ENCODE measurements at places on chromosomes 11 and 22.

DNA sequence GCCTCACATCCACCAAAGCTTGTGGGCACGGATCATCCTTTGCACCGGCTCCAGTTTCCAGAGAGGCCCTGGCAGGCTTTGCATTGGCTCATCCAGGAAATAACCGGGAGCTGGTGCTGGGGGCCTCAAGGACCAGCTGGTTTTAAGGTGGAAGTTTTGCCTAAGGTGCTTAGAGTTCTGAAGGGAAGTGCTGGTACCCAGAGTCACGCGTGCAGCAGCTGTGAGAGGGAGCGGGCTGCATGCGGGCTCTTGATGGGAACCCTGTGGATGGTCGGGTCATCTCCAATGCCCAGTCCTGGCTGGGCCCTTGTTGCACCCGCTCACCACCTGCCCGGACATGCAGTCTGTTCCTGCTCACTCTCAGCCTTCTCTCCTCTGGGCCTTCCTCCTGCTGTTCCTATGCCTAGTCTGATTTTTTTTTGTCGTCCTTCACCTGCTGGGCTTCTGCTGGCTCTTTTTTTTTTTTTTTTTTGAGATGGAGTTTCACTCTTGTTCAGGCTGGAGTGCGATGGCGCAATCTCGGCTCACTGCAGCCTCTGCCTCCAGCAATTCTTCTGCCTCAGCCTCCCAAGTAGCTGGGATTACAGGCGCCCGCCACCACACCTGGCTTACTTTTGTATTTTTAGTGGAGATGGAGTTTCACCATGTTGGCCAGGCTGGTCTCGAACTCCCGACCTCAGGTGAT lies 24.0 kb upstream of the PRR5 start:
- DNase-seq: no peak

DNA sequence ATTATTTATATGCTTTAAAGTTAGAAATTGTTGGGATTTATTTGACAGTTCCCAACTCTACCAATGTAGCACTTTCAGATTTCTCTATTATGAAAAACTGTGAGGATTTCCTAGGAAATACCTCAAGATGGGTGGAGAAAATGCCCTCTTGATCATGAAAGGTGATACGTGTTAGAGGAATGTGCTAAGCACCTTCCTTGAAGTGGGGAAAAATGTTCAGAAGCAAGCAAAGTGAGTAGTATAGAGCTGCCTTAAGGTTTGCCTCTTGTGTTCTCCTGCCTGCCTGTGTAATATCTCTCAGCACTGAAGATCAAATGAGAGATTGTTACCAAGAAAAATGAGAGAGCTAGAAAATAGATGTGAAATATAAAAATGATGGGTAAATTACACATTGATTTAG lies 58.2 kb downstream of the YAP1 start:
- DNase-seq: no peak

GRCh38 chr11:67372993-67373647 lies at the start of gene CLCF1:
Gene CLCF1, minus strand, starts transcription at chr11:67373598. Its CDS starts 59 bp downstream, at chr11:67373539.
- peak; percentile 32 for DNase-seq

- no peak for DNase-seq
These were observed 4.9 kb downstream of the SULT4A1 start for GRCh38 chr22:43857367-43857766.

GRCh38 chr11:67024966-67025365 lies 2.0 kb downstream of the SYT12 start:
- DNase-seq: no peak

DNA sequence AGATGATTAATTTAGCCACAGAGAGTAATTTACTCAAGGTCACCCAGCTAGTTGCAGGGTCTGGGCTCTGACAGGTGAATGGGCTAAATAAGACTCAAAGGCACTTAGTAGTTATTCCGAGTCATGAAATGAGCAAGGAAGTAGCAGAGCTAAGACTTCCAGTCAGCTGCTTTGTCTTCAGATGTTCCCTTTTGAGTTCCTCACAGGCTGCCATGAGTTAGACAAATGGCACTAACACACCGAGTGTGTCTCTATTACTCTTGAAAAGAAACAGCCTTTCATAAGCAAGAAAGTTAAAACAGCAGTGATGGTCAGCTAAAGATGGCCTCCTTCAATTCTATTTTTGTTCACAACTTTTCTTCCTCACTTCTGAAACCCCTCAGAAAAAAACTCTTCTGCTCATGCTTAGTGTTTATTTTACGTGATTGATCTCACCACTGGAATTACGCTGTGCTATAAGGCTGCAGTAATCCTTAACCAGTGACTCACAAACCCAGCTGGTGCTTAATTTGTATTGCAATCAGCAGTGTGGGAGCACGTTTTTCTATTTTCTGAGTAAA lies 389.1 kb downstream of the AASDHPPT start:
- DNase-seq: no peak

GRCh38 chr11:102220728-102221467 lies 96.4 kb upstream of the BIRC3 start:
- no peak for DNase-seq

GRCh38 chr11:34680918-34681586 lies 60.2 kb downstream of the EHF start:
- no peak for DNase-seq

- no peak for DNase-seq
These were observed 43.1 kb upstream of the ATXN10 start for GRCh38 chr22:45628515-45628914.

- no peak for DNase-seq
These were observed 139.8 kb downstream of the CCDC81 start for GRCh38 chr11:86514453-86514852.

- peak; percentile 25 for DNase-seq
These were observed 51.2 kb upstream of the SLC22A12 start for GRCh38 chr11:64539711-64540427.

GRCh38 chr11:19890308-19890707 lies 177.7 kb downstream of the NAV2 start:
- no peak for DNase-seq

GRCh38 chr11:66158156-66158555 lies 88.1 kb downstream of the PACS1 start:
- DNase-seq: no peak

GRCh38 chr11:24253237-24253760 lies 243.6 kb upstream of the LUZP2 start:
- no peak for DNase-seq

DNA sequence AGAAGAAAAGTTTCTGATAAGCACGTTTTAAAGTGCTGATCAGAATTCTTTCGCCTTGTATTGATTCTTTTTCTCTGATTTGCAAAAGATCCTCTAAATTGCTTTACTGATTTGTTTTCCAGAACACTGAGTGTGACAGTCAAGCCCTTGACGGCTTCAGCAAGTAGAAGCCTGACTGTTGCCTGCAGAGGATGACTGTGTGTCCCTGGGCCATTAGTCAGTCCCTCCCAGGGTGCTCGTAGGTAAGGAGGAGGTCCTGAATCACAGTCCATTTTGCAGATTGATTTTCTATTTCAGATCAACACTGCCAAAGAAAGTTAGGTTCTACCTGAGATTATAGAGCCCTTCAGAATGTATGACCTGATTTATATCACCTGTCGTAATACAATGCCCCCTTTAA lies 38.6 kb upstream of the POGLUT3 start:
- no peak for DNase-seq

DNA sequence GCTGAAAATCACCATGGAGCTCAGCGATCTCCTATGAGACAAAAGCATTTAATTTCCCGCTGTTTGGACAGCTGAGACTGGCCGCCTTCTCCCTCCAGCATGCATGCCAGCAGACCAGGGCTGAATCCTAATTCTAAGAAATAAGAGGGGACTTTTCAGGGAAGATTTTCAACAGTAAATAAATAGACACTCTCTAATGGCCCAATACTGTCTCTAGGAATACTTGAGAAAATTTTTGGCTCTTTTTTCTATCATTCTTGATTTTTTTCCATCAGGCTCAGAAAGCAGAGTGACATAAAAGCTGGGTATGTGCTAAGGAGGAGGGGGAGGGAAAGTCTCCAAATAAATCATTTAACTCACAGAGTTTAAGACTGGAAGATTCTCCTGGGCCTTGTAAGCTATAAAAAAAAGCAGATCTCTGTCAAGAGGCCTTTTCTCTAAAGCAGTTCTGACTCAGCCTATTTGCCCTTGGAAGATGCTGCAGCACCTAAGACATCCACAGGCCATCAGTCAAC lies 17.6 kb upstream of the SPON1 start:
- DNase-seq: no peak

GRCh38 chr11:47725442-47726117 lies 10.4 kb upstream of the AGBL2 start:
- DNase-seq: no peak

GRCh38 chr22:23155143-23155542 lies 9.9 kb downstream of the RAB36 start:
- DNase-seq: no peak
